ENCODE measurements at places on chromosomes 4 and X.
A peak's percentile ranks its signal among the peaks of the same experiment; 100 is the strongest.

DNA sequence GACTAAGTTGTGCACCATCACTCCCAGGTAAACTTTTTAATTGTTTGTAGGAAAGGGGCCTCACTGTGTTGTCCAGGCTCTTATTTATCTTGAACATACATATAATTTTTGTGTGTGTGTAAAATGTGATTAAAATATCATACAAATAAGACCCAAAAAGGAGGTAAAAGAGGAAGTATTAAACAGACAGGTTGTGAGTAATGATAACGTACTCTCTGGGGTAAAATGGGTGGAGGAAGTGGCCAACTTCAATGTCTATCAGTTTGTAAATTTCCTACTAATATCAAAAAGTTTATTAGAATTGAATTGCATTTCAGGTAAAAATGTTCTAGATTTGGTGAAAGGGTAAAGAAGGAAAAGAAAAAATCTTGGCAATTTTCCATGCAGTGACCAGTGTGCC, 48.8 kb downstream of the SULT1E1 start:
- no peak for DNase-seq

DNA sequence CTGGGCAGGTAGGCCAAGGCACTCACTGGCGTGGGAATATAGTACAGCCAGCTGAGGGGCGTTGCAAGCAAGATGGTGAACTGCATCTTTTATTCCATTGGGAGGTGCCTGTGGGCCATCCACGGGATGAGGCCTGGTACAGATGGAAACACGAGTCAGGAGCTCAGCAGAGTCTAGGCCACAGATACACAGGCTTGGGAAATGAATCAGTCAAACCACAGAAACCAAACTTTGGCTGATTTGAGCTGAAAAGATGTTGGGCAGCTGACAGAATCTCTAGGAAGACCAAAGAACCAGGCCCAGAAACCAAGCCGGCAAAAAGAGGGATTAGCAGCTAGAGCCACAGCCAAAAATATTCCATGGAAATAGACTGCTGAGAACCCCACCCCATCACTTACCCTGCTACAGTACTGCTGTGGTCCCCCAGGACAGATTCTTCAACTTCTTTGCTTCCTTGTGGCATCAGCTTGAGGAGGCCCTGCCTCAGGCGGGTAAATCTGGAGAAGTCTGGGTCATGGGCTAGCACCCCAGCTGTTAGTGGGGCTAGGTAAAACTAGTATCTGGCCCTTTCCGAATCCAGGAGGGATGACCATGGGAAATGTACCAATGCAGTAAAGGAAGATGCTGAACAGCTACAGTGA, 75.4 kb downstream of the TMEM131L start:
- peak; percentile 96 for DNase-seq

- DNase-seq: peak; percentile 80
Measured at GRCh38 chr4:150769248-150769647, 187.3 kb downstream of the MAB21L2 start.

- DNase-seq: no peak
Measured at GRCh38 chr4:2416564-2417225, 1.8 kb downstream of the ZFYVE28 start.

- DNase-seq: no peak
Measured at GRCh38 chr4:62513306-62513705, 1313.2 kb downstream of the ADGRL3 start.
